Activated T-cell treated with anti-CD3 and anti-CD28 coated beads, Interleukin-2, amount 50 U/mL, for 48 hours (primary cell): ENCODE measurements at places on chromosomes 6 and 20.

DNA sequence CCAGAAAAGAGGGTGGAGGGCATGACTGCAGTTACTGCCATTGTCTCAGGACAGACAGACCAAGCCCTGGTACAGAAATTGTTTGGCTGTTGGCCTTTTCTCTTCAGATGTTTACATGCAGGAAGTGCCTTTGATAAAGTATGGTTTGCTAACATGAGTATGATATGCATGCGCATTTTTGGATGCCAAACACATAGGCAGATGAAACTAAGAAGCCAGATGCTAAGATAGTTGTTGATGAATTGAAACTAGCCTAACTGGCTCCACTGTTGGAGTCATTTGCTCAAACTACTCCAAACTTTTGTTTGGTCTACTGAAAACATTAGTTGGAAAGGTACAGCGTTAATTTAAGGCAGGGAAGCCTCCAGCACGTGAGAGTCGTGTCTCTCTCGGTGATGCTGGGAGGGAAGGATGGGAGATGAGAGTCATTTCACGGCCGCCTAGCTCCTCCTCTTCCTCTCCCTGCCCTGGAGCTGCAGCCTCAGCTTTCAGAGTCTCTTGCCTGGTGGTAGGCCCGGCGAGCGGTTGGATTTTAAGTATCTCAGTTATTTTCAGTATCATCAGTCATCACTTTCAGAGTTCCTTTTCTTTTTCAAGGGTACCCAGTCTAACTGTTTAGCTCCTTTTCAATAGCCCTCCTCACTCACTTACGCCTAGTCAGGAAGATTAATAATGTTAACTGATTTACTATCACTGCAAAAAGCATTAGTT lies 29.7 kb downstream of the RREB1 start:
- peak; percentile 75 for DNase-seq

GRCh38 chr6:110529907-110530306 lies 53.5 kb upstream of the SLC22A16 start:
- DNase-seq: no peak

DNA sequence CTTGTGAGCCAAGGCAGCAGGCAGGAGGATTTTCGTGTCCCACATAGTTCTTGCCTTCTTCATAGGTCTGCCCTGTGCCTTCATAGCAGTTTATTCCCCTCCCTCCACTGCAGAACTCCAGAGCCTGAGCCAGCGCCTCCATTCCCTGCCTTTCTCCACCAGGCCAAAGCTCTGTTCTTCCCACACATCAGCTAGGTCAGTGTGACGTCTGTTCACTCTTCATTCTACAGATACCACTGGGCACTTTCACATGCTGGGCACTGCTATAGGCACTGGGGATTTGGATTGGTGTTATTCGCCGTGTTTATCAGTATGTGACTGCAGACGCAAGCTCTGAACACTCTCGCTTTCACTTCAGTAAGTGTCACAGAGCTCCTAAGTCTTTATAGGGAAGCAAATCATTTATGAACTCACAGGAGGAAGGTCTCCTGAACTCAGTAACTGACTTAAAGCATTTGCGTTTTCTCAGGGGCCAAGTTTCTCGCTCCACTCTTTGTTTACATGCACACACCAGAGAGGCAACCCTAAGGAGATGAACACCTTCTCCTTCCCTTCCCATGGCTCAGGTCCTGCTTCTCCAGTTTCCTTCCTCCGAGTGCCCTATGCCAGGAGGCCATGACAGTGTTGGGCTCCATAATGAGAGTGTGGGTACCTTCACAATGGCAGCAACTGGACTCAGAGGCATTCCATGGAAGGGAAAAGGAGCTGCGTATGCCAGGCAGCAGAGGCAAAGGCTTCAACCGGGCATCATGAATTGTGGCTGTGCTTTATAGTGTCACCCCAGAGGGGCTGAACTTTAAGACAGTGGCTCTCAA lies 6.3 kb upstream of the APMAP start:
- no peak for DNase-seq

GRCh38 chr6:166925141-166925996 lies 31.0 kb downstream of the RNASET2 start:
- DNase-seq: peak; percentile 12

DNA sequence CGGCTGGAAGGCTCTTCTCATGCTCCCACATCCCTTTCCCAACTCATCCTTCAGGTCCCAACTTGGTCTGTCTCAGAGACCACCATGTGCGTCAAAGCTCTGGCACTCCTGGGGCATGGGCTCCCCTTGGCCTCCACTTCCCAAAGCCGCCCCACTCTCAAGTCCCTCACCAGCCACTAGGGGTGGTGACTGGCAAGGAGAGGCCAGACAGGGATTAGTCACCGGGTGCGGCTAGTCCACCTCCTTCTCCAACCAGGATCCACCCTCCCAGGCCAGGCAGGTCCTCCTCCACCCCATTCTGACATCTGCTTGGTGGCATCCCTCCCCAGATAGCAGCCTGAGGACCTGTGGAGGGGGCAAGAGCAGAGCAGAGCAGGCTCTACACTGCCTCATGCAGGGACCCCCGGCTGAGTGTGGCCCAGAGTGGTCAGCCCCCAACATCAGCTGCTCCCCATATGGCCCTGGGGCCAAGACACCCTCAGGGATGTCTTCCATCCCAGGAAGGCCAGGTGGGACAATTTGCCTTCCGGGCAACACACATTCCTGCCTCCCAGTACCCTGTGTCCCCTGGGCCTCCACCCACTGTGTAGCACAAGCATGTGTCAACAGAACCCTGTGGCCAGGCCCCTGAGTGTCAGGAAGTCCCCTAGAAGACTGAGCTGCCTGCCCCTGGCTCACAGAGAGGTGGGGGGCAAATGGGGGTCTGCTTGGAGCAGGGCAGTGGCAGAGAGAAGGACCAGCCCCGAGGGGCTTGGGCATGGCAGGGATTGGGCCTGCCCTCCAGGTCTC lies 29.2 kb downstream of the YTHDF1 start:
- no peak for DNase-seq
